T-helper 1 cell (primary cell): ENCODE measurements at places on chromosomes 5 and 9.

- DNase-seq = no peak
Measured at GRCh38 chr9:129343424-129344375, 165.6 kb upstream of the IER5L start.

DNA sequence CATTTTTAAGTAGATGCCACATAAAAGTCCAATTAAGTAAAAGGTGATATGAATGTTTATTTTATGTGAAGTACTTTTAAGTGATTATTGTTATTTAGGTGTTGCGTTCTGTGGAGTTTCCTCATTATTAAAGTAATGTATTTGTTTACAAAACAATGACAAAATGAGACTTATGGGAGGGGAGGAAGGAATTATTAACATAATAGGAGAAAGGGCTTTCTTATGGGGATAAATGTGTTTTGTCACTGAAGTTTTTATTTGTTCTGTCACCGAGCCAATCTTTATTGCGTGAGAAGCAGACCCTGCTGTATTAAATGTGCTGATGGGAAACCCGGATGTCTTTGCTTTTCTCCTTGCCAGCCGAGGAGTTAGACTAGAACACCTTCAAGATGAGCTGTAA lies 44.5 kb downstream of the TRIO start:
- DNase-seq = no peak

DNA sequence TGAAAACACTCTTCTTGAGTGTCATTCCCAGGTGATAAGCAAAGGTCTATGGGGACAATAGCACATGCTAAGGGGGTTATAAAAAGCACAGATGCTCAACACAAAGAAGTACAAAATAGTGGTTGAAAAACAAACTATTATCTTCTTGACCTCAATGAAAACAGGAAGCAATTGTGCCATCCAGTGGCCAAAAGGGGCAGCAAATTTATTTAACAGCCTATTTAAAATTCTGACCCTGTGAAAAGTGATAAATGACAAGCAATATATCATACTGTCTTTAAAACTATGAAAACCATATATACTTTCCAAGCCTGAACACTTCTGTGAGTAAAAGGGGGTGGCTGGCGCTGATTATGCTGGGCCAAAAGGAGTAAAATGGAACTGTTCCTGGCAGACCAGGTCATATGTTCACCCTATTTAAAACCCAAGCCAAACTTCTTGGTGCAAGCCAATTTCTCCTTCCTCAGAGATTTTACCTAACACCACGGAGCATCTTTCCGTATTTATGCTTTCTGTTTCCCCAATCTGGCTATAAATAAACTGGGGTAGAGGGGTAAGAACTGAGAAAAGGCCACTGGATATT lies 29.7 kb downstream of the TEX10 start:
- DNase-seq = no peak

DNA sequence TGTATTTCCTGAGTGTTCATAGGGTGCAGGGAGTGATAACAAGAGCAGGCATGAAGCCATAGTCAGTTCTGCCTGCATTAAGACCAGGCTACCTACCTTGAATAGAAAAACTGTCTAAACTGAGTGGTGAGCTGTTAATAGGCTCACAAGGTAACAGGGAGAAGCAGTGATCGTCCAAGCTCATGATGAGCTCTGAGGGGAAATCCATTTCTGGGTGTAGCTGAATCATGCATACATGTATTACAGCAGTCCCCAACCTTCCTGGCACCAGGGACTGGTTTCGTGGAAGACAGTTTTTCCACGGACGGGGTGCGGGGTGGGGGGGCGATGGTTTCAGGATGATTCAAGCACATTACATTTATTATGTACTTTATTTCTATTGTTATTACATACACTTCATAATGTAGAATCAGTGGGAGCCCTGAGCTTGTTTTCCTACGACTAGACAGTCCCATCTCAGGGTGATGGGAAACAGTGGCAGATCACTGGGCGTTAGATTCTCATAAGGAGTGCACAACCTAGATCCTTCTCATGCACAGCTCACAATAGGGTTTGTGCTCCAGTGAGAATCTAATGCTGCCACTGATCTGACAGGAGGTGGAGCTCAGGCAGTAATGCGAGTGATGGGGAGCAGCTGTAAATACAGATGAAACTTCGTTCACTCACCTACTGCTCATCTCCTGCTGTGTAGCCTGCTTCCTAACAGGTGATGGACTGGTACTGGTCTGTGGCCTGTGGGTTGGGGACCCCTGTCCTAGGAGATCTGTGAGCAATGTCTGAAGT lies 100.0 kb upstream of the IL6ST start:
- peak; percentile 76 for DNase-seq

DNA sequence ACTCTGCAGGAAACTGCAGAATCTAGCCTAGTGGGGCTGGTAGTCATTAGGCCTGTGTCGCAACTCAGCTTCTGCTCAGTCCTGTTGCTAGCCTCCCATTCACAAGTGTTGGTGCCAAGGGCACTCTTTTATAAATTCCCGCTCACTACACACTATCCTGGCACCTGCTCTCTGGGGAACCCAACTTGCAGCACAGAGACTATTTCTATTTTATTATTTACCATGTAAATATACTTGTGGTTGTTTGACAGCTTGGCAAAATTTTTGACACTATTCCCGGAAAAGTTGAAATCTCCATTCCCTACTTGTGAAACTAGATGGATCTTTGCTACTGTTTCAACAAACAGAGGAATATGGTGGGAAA lies 20.4 kb upstream of the SMC2 start:
- DNase-seq = no peak
